Spinal cord (tissue), 10 donors: ENCODE measurements at places on chromosomes 4 and X. TPM values are rescaled to one million over a fixed set of nuclear protein-coding genes. Genes with fewer than 3 reads are reported as not detected.

Gene FRG2
- not detected for total RNA-seq

Gene SMIM20
- total RNA-seq = 29.1 TPM

Gene ERAS
- 0.22 TPM for total RNA-seq

Gene FGF13
- 129 TPM for total RNA-seq

Gene F8A3
- total RNA-seq = 2.4 TPM

Gene PALLD
- total RNA-seq = 45.9 TPM

Gene SCRG1
- total RNA-seq = 19.5 TPM

Gene GLRB
- total RNA-seq = 70.1 TPM

Gene SLC34A2
- total RNA-seq = 0.77 TPM

DNA sequence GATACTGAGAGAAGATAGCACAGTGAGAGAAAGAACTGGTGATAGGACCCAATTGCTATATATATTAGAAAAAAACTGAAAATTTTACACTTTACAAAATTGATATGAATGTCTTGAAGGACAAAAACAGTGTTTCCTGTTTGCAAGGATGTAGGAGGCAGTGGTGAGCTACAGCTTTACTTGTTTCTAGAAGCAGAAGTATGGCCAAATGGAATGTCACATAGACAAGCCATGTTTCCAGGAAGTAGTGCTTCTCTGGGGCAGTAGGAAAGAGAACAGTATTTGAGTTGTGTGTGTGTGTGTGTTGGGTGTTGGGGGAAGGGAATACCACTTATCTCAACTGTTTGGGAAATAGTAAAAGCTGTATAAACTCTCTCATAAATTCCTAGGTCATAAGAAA, 60.9 kb upstream of the IBSP start:
- no peak for DNase-seq

GRCh38 chrX:116824785-116825184, 362.0 kb upstream of the CT83 start:
- no peak for DNase-seq

- no peak for DNase-seq
Measured at GRCh38 chr4:5164221-5164912, 113.1 kb downstream of the STK32B start.

DNA sequence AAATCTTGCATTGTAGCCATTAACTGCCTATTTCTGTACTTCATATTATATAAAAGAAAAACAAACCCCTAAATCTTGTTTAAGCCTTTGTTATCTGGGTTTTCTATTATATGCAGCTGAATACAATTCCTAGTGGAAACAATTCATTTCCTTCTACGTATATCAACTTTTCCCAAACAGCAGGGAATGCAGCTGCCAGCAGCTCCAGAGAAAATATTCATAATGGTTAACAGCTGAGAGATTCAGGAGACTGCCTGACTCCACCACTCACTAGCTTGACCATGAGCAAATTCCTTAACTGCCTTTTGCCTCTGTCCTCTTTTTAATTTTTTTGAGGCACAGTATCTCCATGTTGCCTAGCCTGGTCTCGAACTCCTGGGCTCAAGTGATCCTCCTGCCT, 146.2 kb downstream of the SPATA18 start:
- DNase-seq = no peak

DNA sequence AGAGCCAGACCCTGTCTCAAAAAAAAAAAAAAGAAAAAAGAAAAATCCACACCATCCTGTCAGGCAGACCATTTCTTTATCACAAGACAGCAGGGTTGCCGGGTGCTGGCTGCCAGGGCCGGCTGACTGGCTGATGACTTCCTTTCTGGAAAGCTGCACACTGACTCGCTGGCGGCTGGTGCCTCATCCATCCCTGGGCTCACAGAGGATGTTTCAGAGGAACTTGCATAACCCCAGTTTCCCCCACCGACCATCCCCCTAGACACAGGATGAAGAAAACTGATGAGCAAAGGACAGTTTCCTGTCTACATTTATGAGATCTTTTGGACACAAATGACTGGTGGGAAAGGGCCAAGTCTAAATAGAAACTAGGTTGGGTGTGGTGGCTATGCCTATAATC, 14.1 kb downstream of the HPSE start:
- DNase-seq = no peak

- DNase-seq = no peak
Measured at GRCh38 chr4:159146488-159146887, 43.6 kb downstream of the RAPGEF2 start.

DNA sequence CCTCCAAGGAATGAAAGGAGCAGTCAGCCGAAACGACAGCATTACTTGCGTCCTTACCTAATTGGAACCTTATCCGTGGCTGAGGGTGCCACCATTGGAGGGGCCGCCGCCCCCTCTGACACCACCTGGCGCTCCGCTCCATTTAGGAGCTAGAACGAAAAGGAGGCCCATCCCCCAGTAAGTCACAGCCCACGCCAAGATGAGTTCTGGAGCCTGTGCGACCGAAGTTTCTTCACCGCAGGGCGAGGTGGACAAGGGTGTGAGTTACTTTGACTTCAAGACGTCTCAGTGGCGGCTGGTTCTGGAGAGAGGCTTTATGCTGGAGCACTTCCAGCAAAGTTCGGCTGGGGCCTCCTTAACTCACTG, 729 bp upstream of the IRF2 start:
- no peak for DNase-seq

DNA sequence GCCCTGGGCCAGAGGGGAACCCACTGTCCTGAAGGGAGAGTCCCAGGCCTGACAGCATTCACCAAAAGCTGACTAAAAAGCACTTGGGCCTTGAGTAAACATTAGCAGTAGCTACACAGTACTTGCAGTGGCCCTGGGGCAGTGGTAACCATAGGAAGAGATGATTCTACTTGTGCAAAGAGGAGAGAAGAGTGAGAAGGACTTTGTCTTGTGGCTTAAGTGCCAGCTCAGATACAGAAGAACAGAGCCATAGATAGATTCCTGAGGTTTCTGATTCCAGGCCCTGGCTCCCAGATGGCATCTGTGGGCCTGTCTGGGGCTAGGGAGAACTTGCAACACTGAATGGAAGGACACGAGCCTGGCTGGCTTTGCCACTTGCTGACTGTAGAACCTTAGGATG, 100.5 kb downstream of the PTCHD1 start:
- no peak for DNase-seq

- DNase-seq = no peak
Measured at GRCh38 chr4:108700081-108700757, 49.8 kb downstream of the OSTC start.

DNA sequence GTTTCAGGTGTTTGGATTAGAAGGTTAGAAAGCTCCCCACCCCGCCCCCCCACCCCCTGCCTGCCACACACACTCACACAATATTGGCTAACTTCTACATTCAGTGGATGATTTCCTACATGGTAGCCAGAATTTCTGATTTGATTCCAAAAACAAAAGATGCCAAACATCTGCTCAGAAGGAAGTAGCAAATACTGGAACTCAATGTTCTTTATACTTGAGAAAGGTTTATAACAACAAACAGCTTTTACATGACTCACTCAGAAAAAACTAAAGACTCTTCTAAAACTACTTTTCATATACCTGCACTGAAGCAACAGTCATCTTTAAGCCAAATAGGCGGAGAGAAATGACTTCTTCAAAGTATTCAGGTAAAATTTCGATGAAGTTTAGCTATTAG, 750.5 kb upstream of the POU3F4 start:
- DNase-seq = no peak

GRCh38 chrX:69496183-69496582, 7.9 kb upstream of the NALF2 start:
- DNase-seq = peak; percentile 71

GRCh38 chrX:50913520-50913919, 3.0 kb downstream of the BMP15 start:
- DNase-seq = no peak

- no peak for DNase-seq
Measured at GRCh38 chrX:76428243-76429130, 977 bp downstream of the MAGEE1 start.

GRCh38 chr4:2626231-2626630, 89.8 kb downstream of the FAM193A start:
- no peak for DNase-seq

- no peak for DNase-seq
Measured at GRCh38 chr4:139934708-139935195, 219.2 kb downstream of the MAML3 start.

DNA sequence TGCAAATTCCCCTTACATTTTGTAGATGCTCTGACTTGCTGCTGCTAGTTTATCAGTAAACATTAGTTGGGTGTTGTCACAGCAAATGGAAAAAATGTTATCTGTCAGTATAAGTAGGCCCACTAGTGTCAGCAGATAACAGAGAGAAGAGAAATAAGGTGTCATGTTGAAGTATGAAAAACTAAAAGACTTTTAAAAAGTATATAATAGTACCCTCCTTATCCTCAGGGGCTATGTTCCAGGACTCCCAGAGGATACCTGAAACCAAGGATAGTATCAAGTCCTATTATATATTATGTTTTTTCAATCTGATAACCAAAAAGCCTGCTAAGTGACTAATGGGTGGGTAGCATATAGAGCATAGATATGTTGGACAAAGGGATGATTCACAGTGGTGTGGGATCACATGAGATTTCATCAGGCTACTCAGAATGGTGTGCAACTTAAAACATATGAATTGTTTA, 11.6 kb upstream of the BMP2K start:
- DNase-seq = no peak

- DNase-seq = no peak
Measured at GRCh38 chr4:8818063-8818881, 53.4 kb downstream of the HMX1 start.
